ENCODE measurements at places on chromosomes 7 and 10.

GRCh38 chr10:1594372-1595241 is 142.7 kb downstream of the ADARB2 start:
- H3K4me3 ChIP-seq: no peak overlapping the region
- H3K27ac ChIP-seq: no peak overlapping the region
- no peaks in the 10 kb centered on the region for H3K36me3 ChIP-seq
- H3K4me1 ChIP-seq: no peaks in the 10 kb centered on the region

- no peak overlapping the region for H3K27ac ChIP-seq
- peaks cover 21% of the 10 kb centered on the region for H3K27me3 ChIP-seq
- no peak for DNase-seq
- H3K4me3 ChIP-seq: no peak overlapping the region
- peaks cover 3% of the 10 kb centered on the region for H3K4me1 ChIP-seq
- no peaks in the 10 kb centered on the region for H3K36me3 ChIP-seq
Observed at GRCh38 chr10:70619271-70620019, 16.9 kb upstream of the PRF1 start.

GRCh38 chr7:36605261-36606051 is 118.8 kb downstream of the AOAH start:
- no peak for DNase-seq
- H3K27ac ChIP-seq: no peak overlapping the region
- H3K4me3 ChIP-seq: no peak overlapping the region

GRCh38 chr7:74272305-74273038 is 16.7 kb upstream of the CLIP2 start:
- peaks cover 55% of the 10 kb centered on the region for H3K4me1 ChIP-seq
- H3K4me3 ChIP-seq: peak overlapping the region; percentile 70
- no peaks in the 10 kb centered on the region for H3K36me3 ChIP-seq
- H3K27me3 ChIP-seq: no peaks in the 10 kb centered on the region

GRCh38 chr7:34734771-34735170 is 76.8 kb downstream of the NPSR1 start:
- no peaks in the 10 kb centered on the region for H3K4me1 ChIP-seq
- H3K27ac ChIP-seq: no peak overlapping the region
- no peaks in the 10 kb centered on the region for H3K27me3 ChIP-seq
- no peaks in the 10 kb centered on the region for H3K36me3 ChIP-seq
- H3K4me3 ChIP-seq: no peak overlapping the region

GRCh38 chr7:5222841-5223411 is 32.9 kb downstream of the WIPI2 start:
- H3K27me3 ChIP-seq: no peaks in the 10 kb centered on the region
- DNase-seq: no peak
- peaks cover 32% of the 10 kb centered on the region for H3K4me1 ChIP-seq
- H3K36me3 ChIP-seq: peaks cover 85% of the 10 kb centered on the region
- no peak overlapping the region for H3K4me3 ChIP-seq

- H3K4me1 ChIP-seq: peaks cover 48% of the 10 kb centered on the region
- peaks cover 55% of the 10 kb centered on the region for H3K36me3 ChIP-seq
- no peaks in the 10 kb centered on the region for H3K27me3 ChIP-seq
- no peak for DNase-seq
Observed at GRCh38 chr10:68957284-68957615, 1.3 kb downstream of the DDX21 start.

DNA sequence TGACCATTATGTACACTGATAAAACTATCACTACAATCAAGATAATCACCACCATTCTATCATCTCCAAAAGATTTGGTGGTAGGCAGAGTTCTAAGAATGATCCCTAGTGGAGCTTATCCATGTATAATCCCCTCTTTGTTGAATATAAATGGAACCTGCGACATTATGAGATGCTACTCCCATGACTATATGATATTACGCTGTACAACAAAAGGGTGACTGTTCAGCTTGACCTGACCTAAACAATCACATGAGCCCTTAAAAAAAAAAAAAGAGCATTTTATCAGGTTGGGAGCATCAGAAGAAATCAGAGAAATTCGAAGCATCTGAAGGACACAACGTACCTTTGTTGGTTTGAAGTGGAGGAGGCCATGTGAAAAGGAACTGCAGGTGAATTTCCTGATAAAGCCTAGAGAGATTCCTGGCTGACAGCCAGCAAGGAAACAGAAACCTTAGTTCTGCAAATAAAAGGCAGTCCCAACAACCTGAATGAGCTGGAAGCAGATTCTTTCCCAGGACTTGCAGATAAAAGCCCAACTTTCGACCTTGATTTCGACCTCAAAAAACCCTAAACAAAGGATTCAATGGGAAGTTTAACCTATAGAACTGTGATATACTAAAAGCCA is 270.7 kb downstream of the ADRA2A start:
- no peak overlapping the region for H3K27ac ChIP-seq
- H3K4me3 ChIP-seq: no peak overlapping the region
- peaks cover 13% of the 10 kb centered on the region for H3K27me3 ChIP-seq

- H3K4me1 ChIP-seq: no peaks in the 10 kb centered on the region
- H3K4me3 ChIP-seq: no peak overlapping the region
- no peak for DNase-seq
- peaks cover 3% of the 10 kb centered on the region for H3K27me3 ChIP-seq
- H3K27ac ChIP-seq: no peak overlapping the region
- no peaks in the 10 kb centered on the region for H3K36me3 ChIP-seq
Observed at GRCh38 chr7:3836855-3837254, 535.8 kb downstream of the SDK1 start.

DNA sequence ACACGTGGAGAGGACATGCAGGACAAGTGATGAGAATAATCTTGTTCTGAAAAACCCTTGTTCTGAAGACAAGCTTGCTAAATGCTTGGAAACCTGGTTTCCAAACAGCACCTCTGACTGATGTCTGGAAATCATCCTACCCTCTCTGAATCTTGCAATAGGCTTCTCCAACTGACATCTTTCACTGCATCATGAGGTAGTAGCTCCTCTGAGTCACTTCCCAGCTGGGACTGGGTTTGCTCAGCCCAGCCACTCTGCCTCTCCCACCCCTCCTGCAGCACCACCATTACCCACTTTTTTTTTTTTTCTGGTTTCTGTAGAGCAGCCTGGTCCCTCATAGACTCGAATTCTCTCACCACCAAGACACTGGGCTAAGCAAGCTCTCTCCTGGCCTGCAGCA is 919.8 kb downstream of the GRID1 start:
- H3K27ac ChIP-seq: no peak overlapping the region
- no peaks in the 10 kb centered on the region for H3K36me3 ChIP-seq
- H3K4me1 ChIP-seq: no peaks in the 10 kb centered on the region
- no peak overlapping the region for H3K4me3 ChIP-seq
- H3K27me3 ChIP-seq: no peaks in the 10 kb centered on the region
- DNase-seq: no peak

- H3K27ac ChIP-seq: no peak overlapping the region
- DNase-seq: no peak
- H3K36me3 ChIP-seq: peaks cover 3% of the 10 kb centered on the region
- peaks cover 1% of the 10 kb centered on the region for H3K27me3 ChIP-seq
Observed at GRCh38 chr10:33106767-33107166, 148.7 kb upstream of the ITGB1 start.

DNA sequence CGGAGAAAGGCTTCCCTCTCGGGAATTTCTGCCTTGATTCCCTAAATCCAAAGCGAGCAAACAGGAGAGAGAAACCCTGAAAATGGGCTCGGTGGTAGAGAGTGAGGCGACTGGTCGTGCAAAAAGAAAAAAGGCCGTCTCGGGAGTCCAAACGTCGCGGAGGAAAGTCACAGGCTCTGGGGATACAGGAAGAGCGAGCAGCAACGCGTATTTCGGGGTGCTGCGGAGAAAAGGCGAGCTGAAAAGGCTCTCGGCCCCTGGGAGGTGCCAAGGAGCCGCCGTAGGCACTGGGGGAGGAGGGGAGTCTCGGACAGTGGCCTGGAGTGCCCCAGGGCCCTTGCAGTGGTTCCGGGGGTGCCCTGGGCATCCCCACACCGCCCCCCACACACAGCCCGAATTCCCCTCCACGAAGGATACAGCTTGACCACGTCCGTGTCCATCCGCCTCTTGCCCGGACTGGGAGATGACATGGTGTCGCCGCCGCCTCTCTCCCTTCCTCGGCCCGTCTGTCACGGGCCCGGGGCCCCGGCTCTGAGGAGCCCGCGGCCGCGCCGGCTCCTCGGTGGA is 591 bp downstream of the UBE2H start:
- DNase-seq: no peak
- no peak overlapping the region for H3K4me3 ChIP-seq
- H3K27me3 ChIP-seq: no peaks in the 10 kb centered on the region

DNA sequence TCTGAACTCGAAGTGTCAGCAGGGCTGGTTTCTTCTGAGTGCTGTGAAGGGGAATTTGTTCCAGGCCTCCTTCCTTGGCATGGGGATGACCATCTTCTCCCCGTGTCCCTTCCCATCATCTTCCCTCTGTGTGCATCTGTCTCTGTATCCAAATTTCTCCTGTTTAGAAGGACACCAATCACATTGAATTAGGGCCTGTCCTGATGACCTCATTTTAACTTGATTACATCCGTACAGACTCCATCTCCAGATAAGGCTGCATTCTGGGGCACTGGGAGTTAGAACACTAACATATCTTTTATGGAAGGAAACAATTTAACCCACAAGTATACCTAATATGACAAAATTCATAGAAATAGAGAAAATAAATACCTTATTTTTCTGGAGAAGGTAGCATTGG is 76.8 kb upstream of the ANKRD1 start:
- no peaks in the 10 kb centered on the region for H3K36me3 ChIP-seq
- peak overlapping the region; percentile 35 for H3K27ac ChIP-seq
- DNase-seq: no peak
- H3K4me3 ChIP-seq: no peak overlapping the region
- H3K4me1 ChIP-seq: peaks cover 71% of the 10 kb centered on the region

DNA sequence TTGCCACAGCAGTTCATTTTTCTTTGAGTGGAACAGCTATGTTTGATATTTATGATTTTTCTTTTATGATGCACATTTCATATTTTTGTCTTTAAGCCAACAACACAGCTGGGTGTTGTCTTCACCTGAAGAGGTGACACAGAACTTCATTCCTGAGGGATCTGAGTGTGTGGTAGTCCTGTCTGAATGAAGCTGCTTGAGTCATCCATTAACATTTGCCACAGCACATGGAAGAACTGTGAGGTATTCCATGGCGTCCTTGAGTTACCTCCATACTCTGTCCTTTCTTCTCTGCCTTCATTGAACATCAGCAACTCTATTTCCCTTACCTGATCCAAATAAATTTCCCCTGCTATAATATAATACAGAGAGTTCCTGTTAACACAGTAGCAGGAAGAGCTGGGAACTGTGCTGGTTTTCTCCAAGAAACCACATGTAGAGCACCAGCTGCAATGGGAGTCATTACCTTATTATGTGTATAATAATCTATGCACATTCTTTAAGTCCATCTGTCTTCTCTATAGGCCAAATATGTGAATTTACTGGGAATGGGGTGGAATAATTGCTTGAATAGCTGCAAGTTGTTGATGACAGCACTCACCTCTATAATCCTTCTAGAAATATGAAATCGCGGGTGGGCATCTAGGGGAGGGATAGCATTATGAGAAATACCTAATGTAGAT is 72.4 kb upstream of the TAC1 start:
- H3K36me3 ChIP-seq: no peaks in the 10 kb centered on the region
- H3K27me3 ChIP-seq: peaks cover 4% of the 10 kb centered on the region
- DNase-seq: no peak
- H3K4me1 ChIP-seq: no peaks in the 10 kb centered on the region
- H3K4me3 ChIP-seq: no peak overlapping the region
- H3K27ac ChIP-seq: no peak overlapping the region

DNA sequence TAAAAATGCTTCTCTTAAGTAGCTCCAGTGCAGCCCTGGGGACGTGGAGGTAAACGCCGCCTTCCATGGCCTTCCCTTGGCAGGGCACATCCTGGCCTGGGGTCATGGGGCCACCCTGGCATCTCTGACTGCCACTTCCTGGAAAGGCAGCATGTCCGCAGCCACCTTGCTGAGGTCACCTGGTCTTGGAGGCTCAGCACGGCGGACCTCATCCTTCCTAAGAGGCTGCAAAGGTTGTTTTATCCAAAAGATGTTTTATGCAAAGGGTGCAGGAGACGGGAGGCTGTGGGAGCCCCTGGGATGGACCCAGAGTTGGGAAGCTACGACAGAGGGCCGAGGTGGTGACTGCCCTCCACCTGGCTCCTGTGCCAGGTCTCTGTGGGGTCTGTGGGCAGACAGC is 106.0 kb downstream of the TCERG1L start:
- H3K4me1 ChIP-seq: no peaks in the 10 kb centered on the region
- H3K27ac ChIP-seq: no peak overlapping the region
- H3K27me3 ChIP-seq: no peaks in the 10 kb centered on the region

GRCh38 chr10:19699299-19699698 is 116.9 kb upstream of the PLXDC2 start:
- no peaks in the 10 kb centered on the region for H3K4me1 ChIP-seq
- DNase-seq: no peak

GRCh38 chr7:22183522-22184280 is 173.3 kb downstream of the RAPGEF5 start:
- H3K4me1 ChIP-seq: no peaks in the 10 kb centered on the region
- no peak overlapping the region for H3K27ac ChIP-seq
- H3K4me3 ChIP-seq: no peak overlapping the region
- no peaks in the 10 kb centered on the region for H3K27me3 ChIP-seq
- H3K36me3 ChIP-seq: no peaks in the 10 kb centered on the region
- no peak for DNase-seq

- H3K4me1 ChIP-seq: no peaks in the 10 kb centered on the region
- no peak overlapping the region for H3K4me3 ChIP-seq
- DNase-seq: no peak
Observed at GRCh38 chr7:92303761-92304160, 58.0 kb downstream of the ANKIB1 start.

GRCh38 chr7:132666774-132667172 is 90.5 kb upstream of the PLXNA4 start:
- no peak overlapping the region for H3K4me3 ChIP-seq
- no peaks in the 10 kb centered on the region for H3K36me3 ChIP-seq
- no peaks in the 10 kb centered on the region for H3K4me1 ChIP-seq
- H3K27ac ChIP-seq: no peak overlapping the region
- H3K27me3 ChIP-seq: no peaks in the 10 kb centered on the region

DNA sequence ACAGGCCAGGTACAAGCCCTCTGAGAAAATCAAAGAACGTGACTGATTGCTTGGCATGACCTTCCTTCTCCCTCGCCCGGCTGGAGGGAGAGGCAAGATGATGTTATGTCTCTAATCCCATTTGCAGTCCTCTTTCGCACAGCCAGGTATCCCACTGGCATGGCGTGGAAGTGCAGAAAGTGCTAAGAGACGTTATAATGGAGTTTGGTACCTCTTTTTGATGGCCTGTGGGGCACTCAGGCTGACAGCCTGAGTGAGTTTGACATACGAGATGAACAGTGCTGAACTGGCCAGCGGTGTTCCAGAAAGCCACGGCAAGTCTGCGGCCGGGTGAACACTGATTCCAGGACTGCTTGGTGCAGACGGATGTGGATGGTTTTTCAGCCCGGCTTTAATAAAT is 241.6 kb downstream of the RAB11FIP2 start:
- no peak overlapping the region for H3K27ac ChIP-seq
- no peaks in the 10 kb centered on the region for H3K4me1 ChIP-seq
- H3K4me3 ChIP-seq: no peak overlapping the region
- DNase-seq: no peak
- H3K27me3 ChIP-seq: peaks cover 3% of the 10 kb centered on the region

GRCh38 chr7:125857606-125858005 is 928.0 kb upstream of the POT1 start:
- H3K27me3 ChIP-seq: no peaks in the 10 kb centered on the region
- no peak overlapping the region for H3K4me3 ChIP-seq
- DNase-seq: no peak
- H3K4me1 ChIP-seq: no peaks in the 10 kb centered on the region
- H3K27ac ChIP-seq: no peak overlapping the region
- no peaks in the 10 kb centered on the region for H3K36me3 ChIP-seq
